NCI-H1092 (cell line): ENCODE measurements at places on chromosomes 5 and 9.

DNA sequence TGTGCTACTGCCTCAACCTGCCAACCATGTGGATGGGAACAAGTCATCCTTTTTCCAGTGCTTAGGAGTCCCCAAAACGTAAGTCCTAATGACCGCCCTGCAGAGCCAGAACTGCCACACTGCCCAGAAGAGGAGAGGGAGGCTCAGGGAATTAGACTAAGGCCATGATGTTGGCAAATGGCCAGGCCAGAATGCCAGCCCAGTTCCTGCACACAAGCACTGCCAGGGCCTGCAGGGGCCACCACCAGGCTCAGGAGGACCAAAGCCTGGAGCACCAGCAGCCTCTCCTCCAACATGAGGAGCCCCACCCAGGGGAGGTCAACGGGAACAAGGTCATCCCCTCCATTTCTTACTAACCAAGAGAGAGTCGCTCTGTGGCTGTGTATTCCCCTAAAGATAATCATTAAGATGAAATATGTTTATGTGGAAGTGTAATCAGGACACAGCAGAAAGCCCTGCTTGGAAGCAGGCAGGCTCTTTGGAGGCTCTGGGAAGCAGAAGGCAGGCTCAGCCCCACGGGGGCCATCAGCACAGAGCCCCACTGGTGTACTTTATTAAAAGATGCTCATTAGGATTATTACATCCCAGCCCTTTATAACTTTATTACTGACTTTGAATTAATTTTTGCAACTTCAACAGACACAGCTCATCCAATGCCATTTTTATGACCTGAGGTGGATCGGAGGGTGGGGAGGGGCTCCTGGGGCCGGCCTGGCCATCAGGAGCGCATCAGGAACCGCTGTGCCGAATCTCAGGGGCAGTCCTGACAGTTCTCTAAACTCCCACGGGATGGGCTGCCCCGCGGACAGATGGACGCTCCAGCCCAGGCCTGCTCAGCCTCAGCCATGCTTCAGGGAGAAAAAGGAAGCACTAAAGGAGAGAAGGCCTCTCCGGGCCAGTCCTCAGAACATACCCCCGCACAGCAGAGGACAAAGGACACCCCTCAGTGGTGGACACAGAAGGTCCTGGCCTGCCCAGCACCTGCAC lies 127.0 kb downstream of the ADAMTS2 start:
- DNase-seq, result no peak

GRCh38 chr5:117095346-117096332 lies 521.0 kb upstream of the SEMA6A start:
- DNase-seq, result no peak

- no peak for DNase-seq
These were observed 281.4 kb downstream of the SPOCK1 start for GRCh38 chr5:137217599-137218200.

DNA sequence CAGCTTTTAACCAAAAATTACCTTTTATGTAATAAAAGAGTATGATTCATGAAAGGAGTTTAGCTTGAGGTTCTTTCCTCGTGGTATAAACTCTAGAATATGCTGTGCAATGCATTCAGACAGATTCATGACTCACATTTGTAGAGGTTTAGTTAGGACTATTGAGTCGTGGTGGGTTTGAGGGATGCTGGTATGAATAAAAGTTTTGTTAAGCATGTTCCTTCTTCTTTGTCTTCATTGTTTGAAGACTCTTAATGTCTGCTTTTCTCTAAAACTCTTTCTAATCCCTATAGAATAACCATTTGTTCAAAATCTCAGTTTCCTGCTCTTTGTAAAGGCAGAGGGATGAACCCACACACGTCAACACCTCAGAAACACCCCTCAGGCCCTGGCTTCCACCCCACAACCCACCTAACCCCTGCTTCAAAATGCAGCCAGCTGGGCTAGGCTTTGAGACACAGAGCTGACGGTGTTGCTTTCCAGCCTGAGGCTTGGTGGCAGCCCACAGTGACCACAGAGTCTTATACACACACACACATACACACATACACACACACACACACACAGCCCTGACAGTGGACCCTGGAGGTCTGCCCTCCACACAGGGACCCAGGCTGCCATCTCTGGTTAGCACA lies 69.0 kb upstream of the IRX1 start:
- no peak for DNase-seq

GRCh38 chr5:113118765-113119164 lies 142.2 kb downstream of the DCP2 start:
- DNase-seq, result no peak

GRCh38 chr5:81226949-81227348 lies 6.2 kb upstream of the CKMT2 start:
- no peak for DNase-seq

DNA sequence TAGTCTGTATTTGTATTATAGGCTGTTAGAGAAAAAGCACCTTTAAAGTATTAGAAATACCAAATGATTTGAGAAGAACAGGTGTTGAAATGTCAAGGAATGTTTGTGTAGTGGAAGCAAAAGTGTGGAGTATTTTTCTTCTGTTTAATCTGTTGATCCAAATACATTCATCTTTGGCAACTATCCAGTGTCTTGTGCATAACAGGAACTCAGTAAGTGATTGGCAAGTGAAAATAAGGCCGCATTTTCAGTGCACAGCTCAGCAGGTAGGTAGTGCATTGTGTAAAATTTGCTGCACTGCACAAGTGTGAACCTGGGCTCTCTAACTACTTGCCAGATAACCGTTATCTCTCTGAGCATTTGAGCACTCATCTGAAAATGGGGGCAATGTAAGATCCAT lies 61.8 kb downstream of the CHSY3 start:
- no peak for DNase-seq

GRCh38 chr5:1549475-1550030 lies 25.8 kb upstream of the LPCAT1 start:
- DNase-seq, result no peak

- no peak for DNase-seq
These were observed 460.4 kb downstream of the PDE4D start for GRCh38 chr5:59433174-59433573.

- DNase-seq, result no peak
These were observed 989.5 kb upstream of the CDH9 start for GRCh38 chr5:28027851-28028250.

DNA sequence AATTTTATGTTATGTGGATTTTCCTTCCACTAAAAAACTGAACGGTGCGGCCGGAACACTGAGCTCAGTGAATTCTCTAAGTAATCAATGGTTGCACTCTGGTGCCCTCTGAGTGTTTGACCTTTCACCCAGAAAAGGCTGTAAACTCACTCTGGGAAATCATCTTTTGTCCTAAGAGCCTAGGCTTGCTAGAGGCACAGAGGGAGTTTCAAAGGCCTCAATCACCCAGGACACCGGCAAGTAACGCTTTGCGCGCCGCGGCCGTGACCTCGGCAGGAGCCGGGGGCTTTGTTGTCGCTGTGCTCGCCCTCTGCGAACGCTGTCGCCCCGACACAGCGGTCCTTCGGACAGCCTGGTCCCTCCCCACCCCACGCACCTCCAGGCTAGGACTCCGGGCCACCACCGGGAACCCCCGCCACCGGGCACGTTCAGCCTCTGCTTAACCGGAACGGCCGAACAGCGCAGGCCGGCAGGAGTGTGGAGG lies 703 bp downstream of the ISCA1 start:
- no peak for DNase-seq

DNA sequence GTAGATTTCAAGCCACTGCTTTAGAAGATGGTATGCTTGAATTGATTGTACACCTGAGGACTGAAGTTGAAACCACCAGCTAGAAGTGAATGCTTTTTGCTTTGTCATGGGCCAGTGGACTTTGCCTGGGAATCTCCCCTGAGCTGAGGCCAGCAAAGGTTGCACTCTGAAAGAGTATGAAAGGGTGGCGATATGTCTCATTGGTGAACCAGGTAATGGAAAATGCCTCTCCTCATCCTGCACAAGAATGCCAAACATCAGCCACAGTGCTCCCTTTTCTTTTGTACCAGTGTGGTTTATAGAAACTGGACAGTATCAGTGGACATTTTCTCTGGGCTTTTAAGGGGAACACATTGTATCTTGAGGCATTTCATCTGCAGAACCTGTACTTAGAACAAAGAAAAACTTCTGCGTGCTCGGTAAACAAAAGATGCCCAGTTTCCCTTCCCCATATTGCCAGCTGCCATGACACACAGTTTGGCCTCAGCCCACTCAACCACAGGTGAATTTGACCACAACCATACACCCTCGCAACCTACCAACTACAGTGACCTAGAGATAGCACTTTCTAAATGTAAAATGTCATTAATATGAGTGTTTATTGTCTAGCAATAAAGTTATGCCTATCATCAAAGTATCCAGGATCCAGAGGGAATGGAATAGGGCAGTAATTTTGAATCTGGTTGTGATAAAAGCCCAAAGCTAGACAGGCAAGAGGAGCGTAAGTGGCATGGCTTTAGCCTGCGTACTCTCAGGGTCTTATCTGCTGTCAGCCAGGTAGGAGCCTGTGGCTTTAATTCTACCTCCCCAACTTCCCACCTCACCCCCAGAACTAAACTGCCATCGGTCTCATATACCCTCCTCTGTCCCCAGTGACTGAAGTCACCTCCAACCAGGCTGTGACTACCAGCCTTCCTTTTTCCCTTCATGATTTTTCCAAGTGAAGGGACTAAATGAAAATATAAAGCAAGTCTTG lies 79.5 kb upstream of the LHFPL2 start:
- DNase-seq, result no peak

DNA sequence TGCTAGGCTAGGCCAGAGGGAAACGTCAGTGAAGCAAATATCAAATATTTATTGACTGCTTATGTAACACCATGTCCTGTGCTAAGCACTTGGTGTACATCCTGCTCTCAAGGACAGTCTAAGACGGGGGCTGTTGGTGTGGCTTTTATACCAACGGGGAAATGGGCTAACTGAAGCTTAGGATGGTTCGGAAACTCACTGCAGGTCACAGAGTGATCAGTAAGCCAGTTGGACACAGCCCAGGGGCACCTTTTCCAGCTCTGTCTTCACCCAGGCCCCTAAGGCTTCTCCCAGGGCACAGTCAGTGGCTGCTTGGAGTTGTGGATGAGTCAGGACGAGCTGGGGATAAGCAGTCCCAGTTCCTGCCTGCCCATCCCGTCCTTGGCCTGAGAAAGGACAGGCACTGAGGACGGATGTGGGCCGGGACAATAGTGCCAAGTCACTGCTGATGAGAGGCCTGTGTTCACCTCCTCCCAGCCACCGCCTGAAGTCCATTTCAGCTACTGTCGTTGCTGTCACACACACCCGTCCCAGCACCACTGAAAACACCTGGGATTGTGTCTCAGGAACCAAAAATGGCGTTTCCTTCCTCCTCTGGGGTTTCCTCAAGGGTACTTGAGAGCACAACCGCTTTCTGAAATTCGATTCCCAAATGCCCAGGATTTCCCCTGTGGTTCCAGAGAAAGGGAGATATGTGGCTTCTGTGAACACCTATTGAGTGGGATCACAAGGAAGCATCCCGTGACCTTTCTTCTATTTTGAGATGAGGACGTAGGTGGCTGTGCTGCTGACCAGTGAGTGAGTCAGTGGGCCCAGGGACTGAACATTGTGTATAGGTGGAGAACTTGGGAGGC lies 17.5 kb upstream of the SPRY4 start:
- no peak for DNase-seq

DNA sequence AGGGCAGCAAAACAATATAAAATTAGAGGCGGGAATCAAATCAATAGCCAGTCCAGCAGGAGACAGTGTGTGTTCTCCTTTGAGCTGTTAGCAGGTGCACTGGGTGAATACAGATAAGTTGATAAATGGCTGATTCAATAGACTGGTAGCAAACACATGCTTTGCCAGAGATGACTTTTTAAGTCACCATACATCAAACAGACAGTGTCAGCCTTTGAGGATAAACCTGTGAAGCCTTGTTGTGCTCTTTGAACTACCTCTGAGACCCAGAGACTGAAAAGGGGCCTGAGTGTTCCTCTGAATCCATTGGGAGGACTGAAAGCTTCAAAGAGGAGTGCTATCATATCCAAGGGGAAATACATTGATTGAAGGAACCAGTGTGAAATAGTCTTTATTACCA lies 301.9 kb downstream of the RASEF start:
- DNase-seq, result no peak

DNA sequence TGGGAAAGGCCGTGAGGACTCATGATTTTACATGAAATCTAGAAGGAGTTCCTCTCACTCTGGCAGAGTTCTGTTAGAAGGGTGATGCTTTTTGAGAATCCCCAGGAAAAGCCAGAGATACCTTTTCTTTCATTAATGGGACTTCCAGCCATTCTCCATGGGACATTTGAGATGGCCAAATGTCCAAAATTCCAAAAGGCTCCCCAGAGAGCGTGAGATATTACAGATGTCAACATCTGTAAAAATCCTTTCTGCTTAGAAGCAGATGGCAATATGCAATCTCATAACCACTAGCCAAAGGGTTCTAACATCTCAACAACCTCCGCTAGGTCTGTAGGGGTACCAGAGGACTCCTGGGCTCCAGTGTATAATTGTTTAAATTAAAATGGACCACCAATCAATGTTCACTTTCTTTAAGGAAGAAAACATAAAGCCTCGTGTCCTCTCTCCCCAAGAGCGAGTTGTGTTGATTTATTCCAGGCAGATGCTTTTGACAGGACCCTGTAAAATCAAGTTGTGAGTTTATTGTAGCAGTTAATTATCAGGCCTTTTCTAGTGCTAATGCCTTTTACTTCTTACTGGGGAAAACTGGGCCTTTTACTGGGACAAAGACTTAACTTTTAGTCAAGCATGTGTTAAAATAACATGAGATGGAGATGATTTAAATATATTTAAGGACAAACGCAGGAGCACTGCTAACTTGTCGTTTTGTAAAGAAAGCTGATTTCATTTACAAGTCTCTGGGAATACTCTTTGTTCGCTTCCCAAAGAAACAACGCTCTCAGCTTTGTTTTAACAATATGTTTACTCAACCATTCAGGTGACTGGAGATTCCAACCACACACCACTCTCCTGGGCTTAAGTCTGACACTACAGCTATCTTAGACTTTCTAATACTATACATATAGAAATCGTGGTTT lies 4.8 kb downstream of the GAS1 start:
- no peak for DNase-seq

DNA sequence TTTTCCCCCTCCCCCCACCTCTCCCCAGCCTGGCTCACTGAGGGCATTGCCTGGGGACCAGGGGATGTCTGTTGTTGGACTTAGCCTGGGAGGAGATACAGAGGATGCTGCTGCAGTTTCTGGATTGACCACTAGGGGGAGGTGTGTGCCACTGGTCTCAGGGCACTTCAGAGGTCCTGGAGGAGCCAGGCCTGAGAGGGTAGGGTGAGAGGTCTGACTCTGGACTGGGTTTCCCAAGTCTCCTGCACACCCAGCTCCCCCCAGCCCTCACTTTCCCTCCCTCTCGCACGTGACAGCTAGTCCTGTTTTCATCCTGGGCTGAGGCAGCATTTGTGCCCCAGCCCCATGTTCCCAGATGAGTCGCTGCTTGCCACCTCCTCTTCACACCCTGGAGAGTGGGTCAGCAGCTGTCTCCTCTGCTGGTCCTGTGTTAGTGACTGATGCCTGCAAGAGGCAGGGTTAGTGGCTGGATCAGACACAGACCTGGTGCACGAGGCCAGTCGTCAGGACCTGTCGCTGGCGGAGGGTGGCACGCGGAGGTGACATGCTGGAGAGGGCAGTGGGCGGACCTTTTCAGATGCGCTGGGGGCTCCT lies 4.4 kb downstream of the IL3 start:
- peak; percentile 13 for DNase-seq
